ENCODE measurements at places on chromosomes 4 and X.

- DNase-seq, result no peak
Observed at GRCh38 chr4:85720735-85721134, 245.8 kb downstream of the ARHGAP24 start.

DNA sequence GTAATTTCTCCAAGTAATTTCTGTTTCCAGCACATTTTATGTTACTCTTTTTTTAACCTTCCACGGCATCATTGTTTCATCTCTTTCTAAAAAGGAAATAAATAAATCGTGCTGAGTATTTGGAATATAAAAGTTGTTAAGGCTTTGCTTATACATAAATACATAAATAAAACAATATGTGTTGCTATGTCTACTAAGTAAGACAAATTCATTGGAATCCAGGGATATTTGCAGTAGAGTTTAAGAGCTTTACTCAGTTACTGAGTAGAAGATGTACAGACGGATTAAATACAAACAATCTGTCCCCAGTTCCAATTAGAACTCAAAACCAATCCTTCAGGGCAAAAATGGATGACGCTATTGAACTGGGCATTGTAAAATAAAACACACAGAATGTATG, 1.4 kb downstream of the ARHGAP24 start:
- no peak for DNase-seq

- no peak for DNase-seq
Observed at GRCh38 chr4:16253127-16253960, 27.1 kb upstream of the TAPT1 start.

DNA sequence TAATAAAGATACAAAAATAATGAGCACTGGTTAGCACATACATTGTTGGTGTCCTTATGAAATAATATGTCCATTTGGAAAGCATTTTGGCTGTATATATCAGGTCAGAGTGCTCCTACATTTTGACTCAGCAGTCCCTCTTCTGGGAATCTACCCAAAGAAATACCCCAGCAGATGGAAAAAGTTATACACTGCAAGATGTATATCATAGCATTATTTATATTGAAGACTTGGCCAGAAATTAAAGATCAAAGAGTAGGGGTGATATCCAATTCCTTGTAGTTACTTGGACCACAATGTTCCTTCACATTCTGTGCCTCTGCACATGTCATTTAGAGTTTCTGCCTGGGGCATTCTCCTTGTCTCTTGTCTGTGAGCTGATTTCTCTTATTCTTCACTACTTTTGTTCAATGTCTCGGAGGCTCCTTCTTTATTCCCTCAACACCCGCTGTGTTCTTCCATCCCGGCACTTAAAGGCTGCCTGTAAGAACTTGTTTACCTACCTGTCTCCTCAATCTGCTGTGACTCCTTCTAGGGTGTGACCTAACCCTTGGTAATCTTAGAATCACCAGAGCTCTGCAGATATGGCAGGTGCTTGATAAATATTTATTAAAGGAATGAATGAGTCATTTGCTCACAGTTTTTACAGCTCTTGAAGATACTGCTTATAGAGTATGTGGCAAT, 3.1 kb upstream of the TSPAN5 start:
- DNase-seq, result no peak

DNA sequence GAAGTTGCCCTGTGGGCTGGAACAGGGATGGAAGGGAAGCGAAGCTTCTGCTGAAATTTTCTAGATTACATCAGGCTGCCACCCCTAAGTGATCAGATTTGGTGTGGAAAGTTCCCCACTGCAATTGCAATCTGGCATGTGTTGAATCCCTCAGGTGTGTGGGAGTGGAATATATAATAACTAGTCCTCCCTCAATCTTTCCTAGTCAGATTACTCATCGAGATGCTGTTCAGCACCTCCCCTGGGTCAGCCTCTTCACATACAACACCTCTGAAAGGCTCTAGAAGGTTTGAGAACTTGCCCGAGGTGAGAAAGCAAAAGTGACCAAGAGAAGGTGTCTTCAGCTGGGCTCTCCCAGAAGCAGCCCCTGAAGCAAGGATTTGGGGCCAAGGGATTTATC, 336.8 kb downstream of the BCOR start:
- no peak for DNase-seq
